ENCODE measurements at places on chromosomes 1 and 21.

DNA sequence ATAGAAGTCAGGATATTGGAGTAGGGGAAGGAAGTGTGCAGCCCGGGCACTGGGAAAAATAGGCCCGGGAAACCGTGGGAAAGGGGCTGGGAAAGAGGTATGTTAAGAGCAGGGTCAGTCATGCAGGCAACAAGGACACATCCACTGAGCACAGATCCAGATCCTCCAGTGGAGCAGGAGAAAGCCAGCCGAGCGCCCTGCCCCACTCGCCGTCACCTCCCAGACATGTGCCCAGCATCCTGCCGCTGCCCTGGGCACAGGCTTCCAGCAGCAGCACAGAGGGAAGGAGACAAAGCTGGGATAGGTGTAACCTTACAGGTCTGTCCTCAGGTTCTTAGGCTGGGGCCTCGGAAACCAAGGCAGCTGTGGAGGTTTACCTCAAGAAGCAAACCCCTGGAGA is 64.2 kb downstream of the FAM163A start:
- DNase-seq: no peak

GRCh38 chr1:63124666-63125191 is 197.6 kb upstream of the FOXD3 start:
- peak; percentile 98 for DNase-seq

GRCh38 chr1:32828341-32828740 is 10.9 kb downstream of the S100PBP start:
- DNase-seq: no peak

- no peak for DNase-seq
Measured at GRCh38 chr1:23741609-23742008, 1.7 kb upstream of the ELOA start.

DNA sequence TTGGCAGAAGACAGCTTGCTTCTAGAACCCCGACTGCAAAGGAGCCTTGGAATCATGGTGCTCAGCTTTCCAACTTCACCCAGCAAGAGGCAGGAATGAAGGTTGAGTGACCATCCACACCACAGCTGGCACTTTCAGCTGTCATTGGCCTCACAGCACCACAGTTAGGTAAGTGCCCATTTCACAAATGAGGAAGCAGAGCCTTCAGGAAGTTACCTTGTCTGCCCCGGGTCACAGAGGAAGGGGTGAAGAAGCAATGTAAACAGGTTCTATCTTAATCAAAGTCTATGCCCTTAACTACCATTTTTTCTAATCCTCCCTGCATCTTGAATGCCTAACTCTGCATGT is 156.0 kb downstream of the GLUL start:
- no peak for DNase-seq

DNA sequence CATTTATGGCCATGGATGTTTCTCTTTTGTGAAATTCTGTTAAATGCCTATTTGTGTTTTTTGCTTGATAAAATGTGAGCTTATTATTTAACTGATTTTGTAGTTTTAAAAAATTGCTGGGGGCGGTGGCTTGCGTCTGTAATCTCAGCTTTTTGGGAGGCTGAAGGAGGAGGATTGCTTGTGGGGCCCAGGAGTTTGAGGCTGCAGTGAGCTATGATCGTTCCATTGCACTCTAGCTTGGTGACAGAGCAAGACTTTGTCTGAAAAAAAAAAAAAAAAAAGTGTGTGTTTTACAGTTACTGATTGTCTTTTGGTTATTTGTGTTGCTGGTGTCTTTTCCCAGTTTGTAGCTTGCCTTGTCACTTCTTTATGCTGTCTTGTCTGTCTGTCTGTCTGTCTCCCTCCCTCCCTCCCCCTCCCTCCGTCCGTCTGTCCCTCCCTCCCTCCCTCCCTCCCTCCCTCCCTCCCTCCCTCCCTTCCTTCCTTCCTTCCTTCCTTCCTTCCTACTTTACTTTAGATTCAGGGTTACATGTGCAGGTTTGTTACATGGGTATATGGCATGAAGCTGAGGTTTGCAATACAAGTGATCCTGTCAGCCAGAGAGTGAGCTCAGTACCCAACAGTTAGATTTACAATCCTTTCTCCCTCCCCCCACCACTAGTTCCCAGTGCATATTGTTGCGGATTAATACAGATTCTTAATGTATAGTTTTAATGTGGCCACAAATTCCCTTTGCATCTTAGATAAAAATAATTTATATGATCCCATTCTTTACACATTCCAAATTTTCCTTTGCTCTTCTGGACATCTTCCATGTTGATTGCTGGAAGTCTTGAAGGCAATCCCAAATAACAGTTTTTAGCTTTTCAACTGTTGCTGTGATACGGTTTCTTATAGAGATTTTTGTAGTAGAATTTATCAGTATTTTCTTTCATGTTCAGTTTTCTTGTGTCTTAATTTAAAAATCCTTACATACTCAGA is 25.1 kb downstream of the PTBP2 start:
- no peak for DNase-seq

- no peak for DNase-seq
Measured at GRCh38 chr1:59816318-59816878, 1.6 kb downstream of the HOOK1 start.

GRCh38 chr1:24868016-24868875 is 61.8 kb downstream of the RUNX3 start:
- DNase-seq: no peak

DNA sequence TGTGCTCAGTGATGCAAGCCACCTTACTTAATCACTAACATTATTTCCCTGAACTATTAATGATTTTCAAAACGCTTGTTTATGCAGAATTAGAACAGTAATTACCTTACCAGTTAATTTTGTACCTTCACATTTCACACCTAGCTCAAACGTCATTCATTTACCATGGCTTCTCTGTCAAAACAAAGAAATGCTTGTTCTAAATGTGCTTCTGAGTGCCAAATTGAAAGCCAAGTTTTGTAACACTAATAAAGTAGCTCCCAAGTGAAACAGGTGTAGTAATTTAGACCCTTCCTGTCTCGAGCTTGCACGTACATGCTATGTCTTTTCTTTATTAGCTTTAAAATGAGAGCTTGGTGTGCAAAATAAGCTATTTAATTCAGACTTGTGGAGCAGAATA is 533.7 kb upstream of the PKN2 start:
- DNase-seq: no peak

DNA sequence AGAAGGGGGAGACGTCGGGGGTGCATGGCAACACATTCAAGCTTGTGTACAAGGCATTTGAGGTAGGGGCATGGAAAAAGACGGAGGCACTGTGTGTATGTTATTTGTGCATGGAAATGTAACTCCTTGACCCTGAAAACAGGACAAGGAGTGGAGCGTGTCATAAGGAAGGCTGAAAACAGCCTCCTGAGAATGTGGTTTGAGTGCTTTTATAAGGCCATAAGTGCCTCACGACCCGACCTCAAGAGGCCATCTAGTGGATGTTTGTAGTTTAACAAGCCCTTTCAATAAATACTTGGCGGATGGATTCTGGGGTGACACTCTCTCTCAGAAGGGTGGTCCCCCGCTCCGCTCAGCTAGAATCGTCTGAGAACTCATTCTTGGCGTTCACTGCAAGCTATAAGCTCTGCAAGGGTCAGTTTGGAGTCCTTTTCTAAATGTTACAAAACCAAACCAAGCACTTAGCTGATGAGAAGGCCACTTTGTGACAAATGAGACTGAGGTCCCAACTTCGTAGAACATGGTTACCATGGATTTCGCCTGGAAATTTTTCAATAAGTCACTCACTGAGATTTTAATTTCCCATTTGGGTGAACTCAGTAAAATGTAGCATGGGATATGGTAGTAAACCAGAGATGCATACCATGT is 38.8 kb upstream of the CLCA4 start:
- DNase-seq: no peak

GRCh38 chr1:33055210-33056008 is 18.7 kb upstream of the AK2 start:
- peak; percentile 97 for DNase-seq

DNA sequence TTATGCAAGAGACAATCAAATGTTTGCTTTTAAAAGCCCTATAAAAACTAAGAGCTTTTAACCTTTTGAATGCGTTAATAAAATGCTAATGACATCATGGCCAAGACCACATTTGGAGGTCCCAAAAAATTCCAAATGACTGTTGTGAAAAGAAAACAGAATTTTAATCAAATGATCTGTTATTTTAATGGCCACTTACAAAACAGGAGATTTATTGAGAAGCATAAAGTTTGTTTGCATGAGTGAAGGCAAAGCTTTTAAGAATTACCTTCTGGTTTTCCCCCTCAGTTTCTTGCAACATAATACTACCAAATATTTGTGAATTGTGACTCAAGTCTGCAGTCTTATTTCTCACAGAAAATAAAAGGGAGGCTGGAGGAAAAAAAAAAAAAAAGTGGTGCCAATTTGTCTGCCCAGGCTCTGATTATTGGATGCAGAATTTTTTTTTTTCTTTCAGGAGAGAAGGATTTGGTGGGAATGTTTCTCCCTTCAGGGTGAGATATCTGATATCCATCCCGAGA is 60.7 kb downstream of the GORAB start:
- DNase-seq: no peak

DNA sequence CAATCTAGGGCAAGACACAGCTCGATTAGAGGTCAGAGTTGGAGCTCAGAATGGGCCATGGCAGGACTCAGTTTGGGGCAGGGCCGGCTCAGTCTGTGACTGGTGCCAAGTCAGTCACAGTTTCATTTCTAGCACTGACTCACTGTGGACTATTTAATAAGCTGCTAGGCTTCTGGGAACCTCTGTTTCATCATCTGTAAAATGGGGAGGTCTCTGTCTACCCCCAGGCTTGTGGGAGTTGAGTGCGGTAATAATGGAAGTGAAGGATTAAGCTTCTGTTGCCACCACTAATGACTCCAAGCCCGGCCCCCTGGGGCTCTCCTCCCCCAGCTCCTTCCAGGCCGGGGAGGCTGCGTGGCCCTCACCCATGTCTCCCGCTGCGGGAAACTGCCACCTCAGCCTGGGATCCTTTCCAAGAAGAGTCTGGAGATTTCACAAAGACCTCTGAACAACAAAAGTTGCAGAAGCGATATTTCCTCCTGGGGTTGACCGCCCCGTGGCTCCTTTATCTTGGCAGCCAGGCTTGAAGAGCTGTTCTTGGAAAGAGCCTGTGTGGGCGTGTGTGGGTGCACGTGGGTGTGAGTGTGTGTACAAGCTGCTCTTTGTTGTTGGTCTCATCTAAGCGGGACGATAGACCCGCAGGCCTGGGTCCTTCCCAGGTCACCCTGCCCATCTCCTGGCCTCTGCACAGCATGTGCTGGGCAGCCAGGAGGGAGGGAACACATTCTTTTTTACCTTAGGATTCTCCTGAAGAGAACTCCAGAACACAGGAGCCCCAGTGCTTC is 29.1 kb downstream of the KNCN start:
- DNase-seq: peak; percentile 14

GRCh38 chr1:119968601-119969000 is 72.3 kb upstream of the ADAM30 start:
- no peak for DNase-seq

- DNase-seq: no peak
Measured at GRCh38 chr1:109716570-109717090, 4.6 kb downstream of the GSTM5 start.

DNA sequence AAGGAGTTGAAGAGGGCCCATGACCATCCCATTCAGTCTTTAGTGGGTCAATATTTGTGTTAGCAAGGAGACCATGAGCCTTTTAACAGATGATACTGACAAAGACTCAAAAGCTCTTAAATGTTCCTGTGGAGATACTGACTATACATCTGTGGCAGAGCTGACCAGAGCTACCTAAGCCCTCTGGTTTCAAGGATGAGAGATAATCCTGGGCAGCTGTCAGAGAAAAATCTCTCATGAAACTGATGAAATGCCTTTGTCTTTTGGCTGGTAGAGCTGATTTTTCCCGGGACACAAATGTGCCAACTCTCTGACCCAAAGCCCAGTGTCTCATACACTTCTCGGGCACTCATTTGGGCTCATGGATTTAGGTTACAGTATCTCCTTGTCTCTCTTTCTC is 100.9 kb downstream of the XCL2 start:
- DNase-seq: no peak

GRCh38 chr1:231940701-231941100 is 314.1 kb downstream of the DISC1 start:
- no peak for DNase-seq

- DNase-seq: peak; percentile 71
Measured at GRCh38 chr21:41048623-41049022, 119.3 kb upstream of the BACE2 start.

- DNase-seq: no peak
Measured at GRCh38 chr1:43396059-43396458, 6.4 kb downstream of the SZT2 start.

DNA sequence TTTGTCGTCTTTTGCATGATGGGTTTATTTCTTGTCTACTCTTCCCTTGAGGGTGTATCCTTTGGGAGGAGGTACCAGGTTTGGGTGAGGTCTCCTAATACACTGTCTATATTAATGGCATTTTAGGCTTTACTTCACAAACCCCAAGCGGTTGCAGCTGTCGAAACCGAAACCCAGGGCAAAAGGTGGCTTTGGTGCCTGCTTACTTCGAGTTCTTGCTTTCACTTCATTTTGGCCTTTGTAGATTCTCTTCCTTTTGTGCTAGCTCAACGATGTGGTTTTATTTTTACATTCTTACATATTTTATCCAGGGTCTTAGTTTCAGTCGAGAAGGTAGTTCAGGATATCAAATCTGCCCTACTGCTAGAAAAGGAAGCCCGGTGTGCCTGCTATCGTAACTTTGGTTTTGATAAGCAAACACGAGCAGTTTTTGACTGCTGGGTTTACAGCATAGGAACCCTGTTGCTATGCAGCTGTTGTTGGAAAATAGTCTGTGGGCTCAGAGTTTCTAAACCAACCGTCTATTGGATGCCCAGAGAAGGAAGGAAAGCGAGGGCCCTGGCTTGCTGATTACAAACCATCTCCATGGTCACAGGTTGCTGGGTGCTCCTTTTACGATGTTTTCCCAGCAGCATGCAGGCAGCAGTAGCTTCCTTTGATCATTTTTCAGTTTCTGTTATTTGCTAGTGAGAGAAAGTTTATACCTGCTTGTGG is 9.8 kb upstream of the TSPAN2 start:
- DNase-seq: no peak

- no peak for DNase-seq
Measured at GRCh38 chr1:18282851-18283600, 175.4 kb downstream of the IGSF21 start.

All from pons (tissue), 1 donor.